Heart left ventricle (tissue), 16 donors: ENCODE measurements at places on chromosomes 3 and 15.

- DNase-seq: no peak
These were observed 9.9 kb upstream of the SAMD7 start for GRCh38 chr3:169901453-169901852.

GRCh38 chr3:87696124-87697013 lies 362.4 kb downstream of the CGGBP1 start:
- DNase-seq: no peak

GRCh38 chr15:40878785-40879184 lies 4.8 kb upstream of the RHOV start:
- no peak for DNase-seq

GRCh38 chr3:27219127-27219845 lies 149.9 kb downstream of the NEK10 start:
- no peak for DNase-seq

DNA sequence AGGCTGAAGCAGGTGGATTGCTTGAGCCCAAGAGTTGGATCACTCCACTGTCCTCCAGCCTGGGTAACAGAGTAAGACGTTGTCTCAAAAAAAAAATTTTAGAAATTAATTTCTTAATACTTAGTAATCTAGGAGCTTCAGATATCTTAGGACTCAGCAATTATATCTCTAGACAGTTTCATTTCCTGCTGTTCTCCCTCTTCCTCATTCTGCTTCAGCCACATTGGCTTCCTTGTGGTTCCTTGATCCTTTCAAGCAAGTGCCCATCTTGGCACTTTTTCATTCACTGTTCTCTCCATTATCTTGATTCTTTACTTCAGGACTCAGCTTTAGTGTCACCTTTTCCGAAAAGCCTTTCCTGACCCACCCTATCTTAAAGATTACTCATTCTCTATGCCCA lies 22.5 kb downstream of the TMEM202 start:
- no peak for DNase-seq

- no peak for DNase-seq
These were observed 88.5 kb downstream of the ERC2 start for GRCh38 chr3:56379723-56380287.

- DNase-seq: no peak
These were observed 247.1 kb upstream of the CDIN1 start for GRCh38 chr15:36332301-36332700.

- DNase-seq: no peak
These were observed 243.1 kb downstream of the MECOM start for GRCh38 chr3:169420429-169420828.

DNA sequence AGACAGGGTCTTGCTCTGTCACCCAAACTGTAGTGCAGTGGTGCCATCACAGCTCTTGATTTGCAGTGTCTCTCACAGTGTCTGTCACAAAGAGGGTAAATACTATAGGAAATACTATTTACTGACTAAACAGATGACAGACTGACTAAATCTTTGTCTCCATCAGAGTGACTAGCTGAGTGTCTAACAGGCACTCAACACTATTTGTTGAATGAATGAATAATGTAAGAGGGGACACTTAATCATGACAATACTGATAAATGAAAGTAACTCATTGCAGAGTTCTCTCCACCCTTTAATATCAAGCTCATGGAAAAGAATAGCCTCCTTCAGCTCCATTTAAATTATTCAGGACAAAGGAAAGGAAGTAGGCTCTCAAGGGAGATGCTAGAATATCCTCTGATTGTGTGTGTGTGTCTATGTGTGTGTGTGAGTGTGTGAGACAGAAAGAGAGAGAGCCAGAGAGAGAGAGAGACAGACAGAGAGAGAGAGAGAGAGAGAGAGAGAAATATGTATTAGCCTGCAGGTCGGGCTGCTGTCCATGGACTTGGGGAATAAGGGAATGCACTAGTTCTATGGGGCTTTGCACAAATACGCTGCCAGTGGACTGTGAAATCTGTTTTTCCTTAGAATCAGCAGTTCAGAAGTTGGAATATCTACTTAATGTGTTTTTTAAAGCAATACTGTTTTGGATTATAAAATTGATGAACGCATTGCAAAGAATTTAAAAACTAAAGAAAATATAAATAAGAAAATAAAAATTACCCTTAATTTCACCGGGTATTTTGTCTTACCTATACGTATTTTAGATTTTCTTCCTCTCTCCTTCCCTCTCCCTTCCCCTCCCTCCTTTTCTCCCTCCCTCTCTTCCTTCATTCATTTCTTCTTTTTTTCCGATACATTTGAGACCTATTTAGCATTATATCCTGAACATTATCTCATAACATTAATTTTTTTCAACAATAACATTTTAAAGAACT lies 132.9 kb upstream of the LRIG1 start:
- no peak for DNase-seq

DNA sequence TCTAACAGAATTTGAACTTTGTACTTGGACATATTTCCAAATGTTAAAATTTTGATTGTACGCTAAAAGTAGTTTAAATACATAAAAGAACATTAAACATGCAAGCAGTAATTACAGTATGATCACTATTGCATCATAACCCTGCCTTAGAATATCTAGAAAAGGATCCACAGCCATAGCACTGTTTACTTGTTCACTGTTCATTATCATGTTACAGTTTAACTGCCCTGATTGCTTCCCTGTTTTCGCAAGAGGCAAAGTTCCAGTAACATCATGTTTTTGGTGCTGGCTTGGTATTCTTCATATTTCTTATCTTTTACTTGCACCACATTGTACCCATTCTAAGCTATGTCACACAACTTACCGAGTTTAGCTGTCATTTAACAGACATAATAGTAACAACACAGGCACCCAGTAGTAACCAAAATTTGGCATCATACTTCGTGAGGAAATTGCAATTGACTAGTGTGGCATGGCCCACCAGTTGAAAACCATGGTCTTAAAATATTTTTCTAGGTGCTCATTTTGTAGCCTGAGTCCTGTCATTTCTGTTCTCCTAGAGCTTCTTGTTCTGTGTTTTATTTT lies 13.3 kb upstream of the TMEM87A start:
- DNase-seq: no peak

GRCh38 chr3:71478568-71478967 lies 105.0 kb downstream of the FOXP1 start:
- no peak for DNase-seq

- DNase-seq: no peak
These were observed 16.4 kb upstream of the PRR20G start for GRCh38 chr3:127304121-127304744.

- DNase-seq: no peak
These were observed 93.2 kb downstream of the DGKG start for GRCh38 chr3:186268616-186269448.

DNA sequence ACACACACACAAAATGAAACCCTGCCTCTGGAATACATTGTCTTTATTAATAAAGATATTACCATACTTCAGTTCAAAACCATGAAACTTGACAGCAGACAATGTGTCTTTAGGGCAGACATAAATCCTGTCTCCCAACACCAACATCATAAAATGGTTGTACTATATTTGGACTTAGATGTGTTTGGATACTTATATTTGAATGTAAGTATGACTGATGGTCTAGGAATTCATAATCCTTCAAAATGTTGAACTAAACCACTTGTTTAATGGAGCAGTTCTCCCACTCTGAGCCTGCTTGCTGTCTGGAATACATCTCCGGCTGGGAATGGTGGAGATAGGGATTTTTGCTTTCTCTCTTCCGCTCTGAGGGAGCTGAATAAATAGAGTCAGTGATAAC lies 10.6 kb downstream of the FBN1 start:
- no peak for DNase-seq

DNA sequence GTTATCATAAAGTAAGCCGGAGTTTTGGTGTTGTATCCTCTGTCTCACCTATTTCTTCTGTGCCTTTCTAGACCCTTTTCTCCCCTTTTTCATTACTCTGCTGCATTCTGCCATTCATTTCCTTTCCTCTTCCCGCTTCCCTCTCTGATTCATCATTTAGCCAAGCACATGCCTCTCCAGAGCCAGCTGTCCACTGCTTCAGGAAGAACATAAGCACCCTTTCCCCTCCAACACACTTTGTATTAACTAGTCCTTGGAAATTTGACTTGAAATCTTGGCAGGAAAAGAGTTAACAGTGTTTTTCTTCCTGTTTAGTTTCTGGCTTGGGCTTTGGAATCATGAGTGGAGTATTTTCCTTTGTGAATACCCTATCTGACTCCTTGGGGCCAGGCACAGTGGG lies 9.7 kb downstream of the APH1B start:
- DNase-seq: no peak

- peak; percentile 82 for DNase-seq
These were observed at the start of gene DUSP7 for GRCh38 chr3:52056521-52056967. DUSP7 (minus strand) TSS chr3:52056571; CDS start chr3:52056366, 205 bp downstream.

GRCh38 chr15:74540161-74540760 lies 759 bp upstream of the ARID3B start:
- DNase-seq: no peak
